ENCODE measurements at places on chromosomes 12 and 14. TPM values are rescaled to one million over a fixed set of nuclear protein-coding genes. Genes with fewer than 3 reads are reported as not detected.

DNA sequence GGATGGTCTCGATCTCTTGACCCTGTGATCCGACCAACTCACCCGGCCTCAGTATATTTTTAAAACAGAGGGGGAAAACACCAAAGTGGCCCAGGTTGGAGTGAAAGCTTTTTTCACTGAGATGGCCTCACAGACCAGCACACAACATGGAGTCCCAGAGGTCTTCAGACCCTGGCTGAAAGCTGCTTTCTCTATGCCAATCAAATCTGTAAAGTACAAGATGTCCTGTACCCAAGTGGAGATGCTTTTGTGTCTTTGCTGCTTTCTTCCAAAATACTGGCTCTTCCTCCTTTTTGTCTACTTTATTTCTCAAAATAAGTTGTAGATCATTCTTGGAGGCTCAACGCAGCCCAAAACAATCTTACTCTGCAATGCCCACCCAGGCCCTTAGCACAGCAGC lies 214.8 kb downstream of the MED13L start:
- no peak overlapping the region for H3K27ac ChIP-seq
- peaks cover 21% of the 10 kb centered on the region for H3K4me1 ChIP-seq
- DNase-seq: no peak
- no peaks in the 10 kb centered on the region for H3K36me3 ChIP-seq
- no peaks in the 10 kb centered on the region for H3K27me3 ChIP-seq
- no peak overlapping the region for H3K4me3 ChIP-seq

GRCh38 chr14:75425446-75425845 lies 2.4 kb upstream of the JDP2 start:
- H3K27ac ChIP-seq: no peak overlapping the region
- no peak overlapping the region for H3K4me3 ChIP-seq
- H3K4me1 ChIP-seq: peaks cover 22% of the 10 kb centered on the region
- no peaks in the 10 kb centered on the region for H3K27me3 ChIP-seq
- no peaks in the 10 kb centered on the region for H3K36me3 ChIP-seq

GRCh38 chr12:6752167-6752920 lies 597 bp downstream of the MLF2 start:
- H3K27ac ChIP-seq: peak overlapping the region; percentile 93
- H3K4me1 ChIP-seq: peaks cover 14% of the 10 kb centered on the region
- H3K27me3 ChIP-seq: no peaks in the 10 kb centered on the region
- DNase-seq: no peak
- H3K36me3 ChIP-seq: peaks cover 47% of the 10 kb centered on the region

GRCh38 chr12:40907115-40907527 lies 214.9 kb downstream of the CNTN1 start:
- no peak for DNase-seq
- no peaks in the 10 kb centered on the region for H3K36me3 ChIP-seq
- no peaks in the 10 kb centered on the region for H3K4me1 ChIP-seq

Gene POTEM
- total RNA-seq: not detected

- H3K27me3 ChIP-seq: peaks cover 8% of the 10 kb centered on the region
- H3K27ac ChIP-seq: no peak overlapping the region
- H3K4me3 ChIP-seq: no peak overlapping the region
- no peak for DNase-seq
Measured at GRCh38 chr12:113108308-113108707, 27.3 kb downstream of the RASAL1 start.

GRCh38 chr12:92764831-92765230 lies 62.0 kb downstream of the PLEKHG7 start:
- no peak overlapping the region for H3K27ac ChIP-seq
- DNase-seq: no peak
- H3K4me3 ChIP-seq: no peak overlapping the region
